ENCODE measurements at places on chromosomes 12 and 14.

GRCh38 chr12:54021432-54022013 is 6.7 kb upstream of the HOXC6 start:
- DNase-seq: no peak

DNA sequence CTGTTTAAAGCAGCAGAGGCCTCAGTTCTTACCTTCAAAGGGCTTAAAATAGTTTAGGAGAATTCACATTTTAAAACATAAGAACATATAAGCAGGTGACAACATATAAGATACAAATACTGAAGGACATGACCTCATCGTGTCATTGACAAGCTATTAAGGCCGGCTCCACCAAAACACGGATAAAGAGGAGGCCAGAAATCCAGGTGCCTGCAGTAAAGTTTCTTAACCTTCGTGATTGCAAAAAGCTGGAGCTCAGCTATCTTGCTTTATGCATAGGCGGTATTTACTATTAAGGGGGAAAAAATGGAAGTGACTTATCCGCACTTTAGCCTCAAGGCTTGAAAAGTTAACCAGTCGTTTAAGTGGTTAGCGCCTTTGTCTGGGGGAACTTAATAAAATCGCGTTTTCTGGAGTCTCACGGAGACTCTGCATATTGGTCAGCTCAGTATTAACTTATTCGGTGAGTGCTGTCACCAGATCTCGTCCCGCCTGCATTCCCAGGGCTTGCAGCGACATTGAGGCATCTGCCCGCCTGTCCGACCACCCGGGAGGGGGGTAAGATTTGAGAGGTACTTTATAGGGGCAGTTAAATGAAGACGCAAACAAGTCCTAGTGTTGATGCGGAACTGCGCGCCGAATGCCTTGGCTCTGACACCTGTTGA is 1.1 kb upstream of the SP1 start:
- no peak for DNase-seq

GRCh38 chr14:60710494-60710893 is 13.7 kb downstream of the SIX4 start:
- no peak for DNase-seq

- no peak for DNase-seq
These were observed 99.9 kb upstream of the RFLNA start for GRCh38 chr12:124194893-124195566.

- DNase-seq: no peak
These were observed 700.2 kb downstream of the DIO2 start for GRCh38 chr14:79511146-79511545.

- no peak for DNase-seq
These were observed 4.6 kb downstream of the IFI27 start for GRCh38 chr14:94115058-94115591.

- no peak for DNase-seq
These were observed 34.0 kb downstream of the CIT start for GRCh38 chr12:119843100-119843499.

GRCh38 chr14:55136885-55137786 is 8.1 kb downstream of the LGALS3 start:
- DNase-seq: no peak

DNA sequence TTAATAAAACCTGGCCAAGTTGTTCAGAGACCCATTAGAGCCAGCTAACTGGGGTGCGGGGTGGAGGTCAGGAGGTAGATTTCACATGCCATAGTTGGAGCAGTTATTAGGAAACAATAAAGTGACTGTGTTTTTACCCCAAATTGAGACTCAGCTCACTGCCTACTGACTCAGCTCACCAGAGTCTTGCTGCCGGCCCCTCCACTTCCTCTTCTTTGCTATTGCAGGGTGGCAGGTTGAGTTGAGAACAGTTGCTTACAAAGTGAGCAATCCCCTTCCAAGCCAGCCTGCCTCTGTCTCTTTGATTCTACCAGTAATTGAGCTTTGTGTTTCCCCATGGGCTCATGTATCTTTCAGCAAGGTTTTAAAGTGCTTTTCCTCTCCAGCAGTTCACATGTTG is 12.9 kb downstream of the ST8SIA1 start:
- DNase-seq: no peak

Data from activated T-cell treated with anti-CD3 and anti-CD28 coated beads for 48 hours (primary cell).